ENCODE measurements at places on chromosomes 2 and 18. TPM values are rescaled to one million over a fixed set of nuclear protein-coding genes. Genes with fewer than 3 reads are reported as not detected.

CCBE1 gene
- total RNA-seq = 0.34 TPM

AQP12B gene
- not detected for total RNA-seq

RPRM gene
- total RNA-seq = not detected

FMNL2 gene
- 15.9 TPM for total RNA-seq

GRCh38 chr2:85145116-85145820 is 12.1 kb downstream of the TCF7L1 start:
- no peak for DNase-seq

GRCh38 chr2:22998359-22998758 is 386.6 kb upstream of the KLHL29 start:
- no peak for DNase-seq

GRCh38 chr2:240457223-240458043 is 22.0 kb downstream of the GPC1 start:
- no peak for DNase-seq

- no peak for DNase-seq
These were observed 557 bp upstream of the E2F6 start for GRCh38 chr2:11466307-11467128.

DNA sequence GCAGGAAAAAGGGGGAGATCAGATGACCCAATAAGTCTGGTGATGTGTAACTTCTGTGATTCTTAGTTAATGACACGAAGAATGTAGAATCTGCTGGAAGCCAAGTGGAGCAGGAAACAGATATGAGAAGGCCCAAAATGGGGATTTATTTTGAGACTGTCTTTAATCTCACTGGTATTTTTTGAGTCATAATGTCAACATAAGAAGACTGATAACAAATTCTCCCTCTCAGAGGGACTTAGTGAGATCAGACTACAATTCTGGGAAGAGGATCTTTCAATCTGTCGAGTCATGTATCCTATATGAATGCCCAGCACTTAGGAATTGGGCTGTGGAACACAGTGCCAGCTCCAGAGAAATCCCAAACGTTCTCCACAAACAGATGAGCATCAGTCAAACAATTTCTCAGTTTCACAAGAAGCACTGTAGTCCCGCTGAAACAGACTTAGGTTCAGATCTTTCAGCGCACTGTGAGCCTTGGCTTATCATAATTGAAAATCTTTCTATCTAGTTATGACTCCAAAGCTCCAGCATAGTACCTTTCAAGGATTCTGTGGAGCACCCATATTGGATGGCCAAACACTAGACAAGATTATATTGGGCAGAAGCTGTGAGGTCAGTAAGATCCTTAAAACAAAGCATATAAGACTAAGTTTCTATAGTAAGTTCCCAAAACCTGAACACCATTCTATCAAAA is 738.2 kb downstream of the LRP1B start:
- DNase-seq = no peak

- DNase-seq = no peak
These were observed 114.7 kb upstream of the OTOS start for GRCh38 chr2:240255165-240255491.

DNA sequence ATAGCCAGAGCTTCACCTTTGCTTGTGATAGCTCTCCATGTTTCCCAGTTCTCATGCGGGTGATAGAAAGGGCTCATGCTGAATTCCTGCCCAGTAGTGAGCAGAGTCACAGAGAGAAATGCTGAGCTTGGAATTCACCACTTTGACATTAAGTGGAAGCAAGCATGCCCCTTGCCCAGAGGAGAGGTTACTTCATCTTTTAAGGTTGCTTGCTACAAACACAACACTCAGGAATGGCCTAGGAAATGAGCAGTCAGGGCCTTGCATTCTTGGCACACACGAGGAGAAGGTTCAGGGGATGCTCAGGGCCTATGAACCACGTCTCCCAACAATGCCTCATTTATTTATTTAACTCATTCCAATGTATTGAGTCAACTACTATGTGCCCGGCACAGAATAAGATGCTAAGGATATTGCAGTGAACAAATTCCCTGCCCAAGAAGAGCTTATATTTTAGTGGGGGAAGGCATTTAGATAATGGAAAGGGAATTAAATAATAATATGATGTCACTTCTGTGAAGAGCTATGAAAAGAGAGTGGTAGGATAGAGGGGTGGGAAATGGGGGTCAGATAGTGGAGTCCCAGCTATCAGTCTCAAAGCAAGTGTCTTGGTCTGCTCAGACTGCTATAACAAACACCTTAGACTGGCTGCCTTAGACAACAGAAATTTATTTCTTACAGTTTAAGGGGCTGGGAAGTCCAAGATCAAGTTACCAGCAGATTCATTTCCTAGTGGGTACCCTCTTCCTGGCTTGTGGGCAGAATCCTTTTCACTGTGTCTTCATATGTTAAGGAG is 42.1 kb downstream of the DDX18 start:
- no peak for DNase-seq

GRCh38 chr2:423479-423878 is 135.6 kb upstream of the ALKAL2 start:
- no peak for DNase-seq

DNA sequence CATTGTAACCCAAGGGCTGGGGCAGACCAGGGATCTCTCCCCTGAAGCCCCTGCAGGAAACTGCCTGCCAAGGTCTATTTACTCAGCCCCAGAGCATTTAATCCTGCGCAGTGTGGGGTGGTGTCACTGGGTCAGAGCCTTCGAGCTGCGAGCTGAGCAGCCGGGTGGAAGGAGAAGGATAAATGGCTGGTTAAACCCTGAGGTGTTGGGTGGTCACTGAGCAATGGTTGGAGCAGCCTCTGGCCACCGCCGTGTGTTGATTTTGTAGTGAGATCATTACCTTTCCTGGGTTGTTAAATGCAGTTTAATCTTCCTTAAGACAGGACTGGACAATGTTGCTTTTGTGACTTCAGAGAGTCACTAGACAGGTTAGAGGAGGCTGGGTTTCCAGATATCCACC is 98.1 kb downstream of the SETBP1 start:
- no peak for DNase-seq

GRCh38 chr2:160299540-160299939 is 99.5 kb upstream of the ITGB6 start:
- DNase-seq = no peak

DNA sequence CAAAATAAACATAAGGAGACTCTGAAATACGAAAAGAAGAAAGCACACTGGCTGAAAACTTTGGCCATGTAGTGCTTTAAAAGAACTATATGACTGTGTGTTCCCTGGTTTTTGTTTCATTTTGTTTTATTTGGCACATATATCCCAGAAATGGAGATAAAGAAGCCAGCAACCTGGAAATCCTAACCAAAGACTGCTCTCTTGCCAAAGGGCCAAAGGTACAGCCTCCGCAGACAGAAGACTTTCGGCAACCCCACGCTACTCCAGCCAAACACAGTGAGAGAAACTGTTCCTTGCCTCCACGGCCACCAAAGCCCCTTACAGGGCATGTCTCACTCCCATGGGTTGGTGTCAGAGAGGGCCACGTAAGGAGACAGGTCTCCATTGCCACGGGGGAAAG is 381.2 kb upstream of the NETO1 start:
- DNase-seq = no peak

- DNase-seq = no peak
These were observed 40.3 kb upstream of the MGAT4A start for GRCh38 chr2:98771264-98771663.

GRCh38 chr2:231000211-231000904 is 4.4 kb downstream of the SPATA3 start:
- DNase-seq = no peak

DNA sequence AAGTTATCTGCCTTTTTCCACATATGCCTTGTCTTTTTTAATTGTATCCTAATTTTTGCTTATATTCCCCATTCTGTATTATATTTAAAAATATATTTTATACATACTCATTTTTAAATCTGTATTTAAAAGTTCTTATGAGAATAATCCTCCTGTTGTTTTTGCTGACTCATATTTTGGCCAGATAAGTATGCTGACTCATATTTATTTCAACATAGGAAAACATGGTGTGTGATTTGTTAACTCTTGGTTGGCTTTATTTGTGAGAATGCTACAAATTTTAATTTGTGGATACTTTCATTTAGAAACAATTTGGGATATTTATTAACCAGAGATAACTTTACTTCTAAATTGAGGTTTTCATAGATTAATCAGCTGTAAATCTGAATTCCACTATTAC is 587.7 kb downstream of the CPS1 start:
- no peak for DNase-seq

GRCh38 chr2:162254236-162254871 is 11.1 kb upstream of the FAP start:
- DNase-seq = no peak

DNA sequence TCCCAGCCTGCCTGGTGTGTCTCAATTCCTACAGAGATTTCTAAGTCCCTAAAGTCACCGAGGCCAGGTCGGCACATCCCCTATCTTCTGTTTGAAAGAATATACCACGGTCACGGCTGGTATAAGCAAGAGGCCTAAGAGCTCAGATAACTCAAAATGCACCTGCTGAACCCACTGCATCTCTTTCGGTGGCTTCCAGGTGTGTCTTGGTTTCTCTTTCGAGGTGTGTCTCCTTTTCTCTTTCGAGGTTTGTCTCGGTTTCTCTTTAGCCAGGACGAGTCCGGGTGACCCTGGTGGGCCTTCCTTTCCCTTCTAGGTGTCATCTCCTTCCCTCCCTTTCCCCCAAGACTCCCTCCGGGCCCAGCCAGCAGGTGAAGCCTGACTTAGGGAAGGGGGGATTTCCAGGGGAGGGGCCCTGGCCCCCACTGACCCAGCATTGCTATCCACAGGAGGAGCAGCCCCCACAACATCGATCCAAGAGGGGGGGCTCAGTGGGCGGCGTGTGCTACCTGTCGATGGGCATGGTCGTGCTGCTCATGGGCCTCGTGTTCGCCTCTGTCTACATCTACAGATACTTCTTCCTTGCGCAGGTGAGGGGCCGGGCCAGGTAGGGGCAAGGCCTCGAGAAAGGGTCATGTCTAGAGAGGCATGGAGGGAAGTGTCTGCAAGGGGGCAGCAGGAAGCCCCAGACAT is 8.4 kb downstream of the ITM2C start:
- no peak for DNase-seq

GRCh38 chr2:62221141-62221540 is 25.2 kb downstream of the B3GNT2 start:
- no peak for DNase-seq

Data from esophagus squamous epithelium (tissue), 5 donors.